ENCODE measurements at places on chromosomes 3 and 15.

- DNase-seq = no peak
Measured at GRCh38 chr3:34268032-34268709, 469.7 kb downstream of the PDCD6IP start.

DNA sequence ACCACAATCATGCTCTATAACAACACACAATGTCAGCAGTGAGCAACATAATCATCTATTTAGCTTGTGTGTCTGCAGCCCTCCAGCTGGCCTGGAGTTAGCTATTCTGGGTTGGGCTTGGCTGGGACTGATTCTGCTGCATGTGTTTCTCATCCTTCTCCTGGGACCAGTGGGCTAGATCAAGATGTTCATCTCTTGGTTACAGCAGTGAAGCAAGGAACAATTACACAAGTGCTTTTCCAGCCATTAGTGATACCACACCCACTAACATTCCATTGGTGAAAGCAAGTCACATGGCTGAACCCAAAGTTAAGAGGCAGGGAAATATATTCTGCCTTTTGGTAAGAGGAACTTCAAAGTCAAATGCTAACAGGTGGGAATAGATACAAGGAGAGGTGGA lies 14.6 kb downstream of the NUDT16 start:
- no peak for DNase-seq

- peak; percentile 60 for DNase-seq
Measured at GRCh38 chr15:68431792-68432401, at the start of gene ITGA11. Gene ITGA11 (minus strand): TSS chr15:68432163. CDS start chr15:68432066, 97 bp downstream.

GRCh38 chr3:113455446-113455845 lies 14.2 kb upstream of the CFAP44 start:
- DNase-seq = no peak

GRCh38 chr3:132847849-132848625 lies 125.8 kb upstream of the NPHP3 start:
- no peak for DNase-seq

- no peak for DNase-seq
Measured at GRCh38 chr15:51318382-51319150, 19.8 kb downstream of the CYP19A1 start.

- no peak for DNase-seq
Measured at GRCh38 chr3:94159062-94159828, 96.4 kb downstream of the NSUN3 start.

DNA sequence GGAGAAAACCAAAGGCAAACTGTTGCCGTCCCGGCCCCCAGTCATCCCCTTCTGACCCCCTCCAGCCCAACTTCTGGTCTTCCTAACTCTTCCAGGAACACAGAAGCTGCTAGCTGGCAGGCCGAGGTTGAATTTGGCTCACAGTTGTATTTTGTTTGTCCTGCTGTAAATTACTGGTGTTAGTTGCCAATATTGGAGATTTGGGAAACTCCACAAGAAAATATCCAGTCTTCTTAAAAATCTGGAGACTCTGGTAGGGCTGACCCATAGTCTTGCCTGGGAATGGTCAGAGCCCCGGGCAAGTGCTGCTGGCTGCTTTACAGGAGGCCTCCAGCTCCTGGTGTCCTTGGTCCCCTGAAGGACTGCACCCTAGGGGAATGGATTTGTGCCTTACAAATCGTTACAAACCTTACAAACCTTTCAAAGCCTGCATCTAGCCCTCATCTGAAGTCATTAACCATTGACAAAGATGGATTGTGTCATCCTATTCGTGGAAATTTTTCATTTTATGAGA lies 112.0 kb upstream of the MCTP2 start:
- DNase-seq = no peak

- DNase-seq = no peak
Measured at GRCh38 chr3:64247991-64248646, 22.9 kb upstream of the PRICKLE2 start.

- DNase-seq = no peak
Measured at GRCh38 chr15:43912208-43912607, 85.4 kb downstream of the WDR76 start.

- DNase-seq = no peak
Measured at GRCh38 chr3:185846037-185846436, 21.2 kb upstream of the IGF2BP2 start.

DNA sequence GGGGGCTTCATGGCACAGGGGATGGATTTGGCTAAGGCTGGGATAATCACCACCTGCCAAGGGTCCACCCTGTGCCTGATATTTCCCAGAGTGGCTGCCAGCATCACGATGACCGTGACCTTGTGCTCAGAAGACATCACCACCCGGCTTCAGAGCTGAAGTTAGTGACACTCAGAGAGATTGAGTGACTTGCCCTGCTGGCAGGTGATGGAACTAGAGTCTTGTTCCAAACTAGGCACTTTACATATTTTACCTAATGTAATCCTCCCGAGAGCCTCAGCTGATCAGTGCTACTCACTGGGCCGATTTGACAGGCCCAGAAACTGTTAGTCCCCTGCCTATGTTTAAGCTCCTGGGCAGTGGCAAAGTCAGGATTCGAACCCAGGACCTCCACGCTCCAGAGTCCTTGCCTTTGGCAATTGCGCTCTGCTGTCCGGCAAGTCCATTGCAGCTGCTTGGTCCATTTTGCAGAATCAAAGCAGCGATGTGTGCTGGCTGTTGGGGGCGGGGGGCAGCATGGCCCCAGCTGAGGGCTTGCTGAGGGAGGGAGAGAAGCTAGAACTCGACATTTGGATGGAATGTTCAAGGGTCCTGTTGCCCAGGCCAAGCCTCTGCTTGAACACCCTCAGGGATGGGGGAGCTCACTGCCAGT lies 74.8 kb upstream of the GATA2 start:
- no peak for DNase-seq

GRCh38 chr3:72976281-72976741 lies 20.3 kb upstream of the PPP4R2 start:
- DNase-seq = no peak

DNA sequence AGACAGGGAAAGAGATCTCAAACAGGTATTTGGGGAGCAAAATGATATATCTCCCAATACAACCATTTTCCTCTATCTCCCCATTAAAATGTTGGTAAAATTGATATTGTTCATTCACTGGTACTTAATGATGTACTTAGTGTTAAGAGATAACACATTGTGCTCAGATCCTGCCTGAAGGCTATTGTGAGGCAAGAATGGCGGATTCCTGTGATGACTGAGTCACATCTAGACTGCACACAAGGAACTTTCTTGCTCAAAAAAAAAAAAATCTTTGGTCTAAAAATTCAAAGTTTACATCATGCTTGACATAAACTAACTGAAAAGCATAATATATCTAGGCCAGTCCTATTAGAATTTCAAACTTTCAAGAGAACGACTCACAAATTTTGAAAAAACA lies 171.1 kb upstream of the TTC14 start:
- no peak for DNase-seq

DNA sequence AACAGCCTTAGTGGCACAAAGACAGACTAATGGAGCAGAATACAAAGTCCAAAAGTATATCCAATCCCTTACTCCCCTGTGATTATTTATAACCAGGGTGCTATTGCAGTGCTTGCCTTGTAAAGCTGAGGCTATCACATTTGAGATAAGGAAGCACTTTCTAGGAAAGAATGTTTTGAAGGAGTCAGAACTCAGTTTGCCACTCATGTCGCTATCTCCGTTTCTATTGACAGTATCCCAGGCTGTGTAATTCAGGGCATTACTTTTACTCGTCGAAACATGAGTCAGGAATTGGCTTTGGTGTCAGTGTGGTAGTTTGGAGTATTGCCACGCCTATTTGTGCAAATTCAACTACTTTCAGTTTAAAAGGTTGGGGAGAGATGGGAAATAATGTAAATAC lies 78.4 kb downstream of the FBXL2 start:
- peak; percentile 39 for DNase-seq

- DNase-seq = no peak
Measured at GRCh38 chr3:119826711-119827608, 45.1 kb downstream of the NR1I2 start.

DNA sequence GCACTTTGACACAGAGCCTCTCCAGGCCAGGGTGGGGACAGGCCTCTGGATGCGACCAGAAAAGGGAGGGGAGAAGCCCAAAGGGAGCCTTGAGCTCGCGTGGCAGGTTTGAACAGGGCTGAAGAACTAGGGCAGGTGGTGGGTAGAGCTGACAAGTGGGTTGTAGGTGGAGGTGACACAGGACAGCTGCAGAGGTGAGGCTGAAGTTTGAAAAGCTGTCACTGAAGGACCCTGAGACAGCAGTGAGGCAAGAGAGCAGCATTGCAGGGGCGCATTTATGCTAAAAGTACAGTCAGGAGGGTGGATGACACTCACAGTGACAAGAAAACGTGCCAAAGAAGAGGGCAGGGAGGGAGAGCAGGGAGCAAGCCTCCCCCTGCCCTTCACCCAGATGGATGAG lies 21.8 kb upstream of the EPB42 start:
- no peak for DNase-seq

DNA sequence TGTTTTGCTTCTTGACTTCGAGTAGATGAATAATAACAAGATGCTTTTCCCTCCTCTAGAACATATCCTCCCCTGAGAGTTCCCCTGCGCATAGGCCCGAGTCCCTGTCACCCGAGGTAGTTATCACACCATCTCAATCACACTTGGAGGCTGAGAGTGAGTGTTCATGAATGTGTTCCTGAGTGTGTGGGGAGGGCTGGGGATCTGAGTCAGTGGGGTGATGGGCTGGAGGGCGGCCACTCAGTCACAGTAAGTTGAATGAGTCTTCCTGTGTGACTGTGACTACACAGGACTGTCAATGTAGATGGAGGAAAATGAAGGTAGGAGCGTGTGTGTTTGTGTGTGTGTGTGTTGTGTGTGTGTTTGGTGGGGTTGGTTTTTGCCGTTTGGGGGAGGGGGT lies 71.0 kb downstream of the SETD5 start:
- no peak for DNase-seq

DNA sequence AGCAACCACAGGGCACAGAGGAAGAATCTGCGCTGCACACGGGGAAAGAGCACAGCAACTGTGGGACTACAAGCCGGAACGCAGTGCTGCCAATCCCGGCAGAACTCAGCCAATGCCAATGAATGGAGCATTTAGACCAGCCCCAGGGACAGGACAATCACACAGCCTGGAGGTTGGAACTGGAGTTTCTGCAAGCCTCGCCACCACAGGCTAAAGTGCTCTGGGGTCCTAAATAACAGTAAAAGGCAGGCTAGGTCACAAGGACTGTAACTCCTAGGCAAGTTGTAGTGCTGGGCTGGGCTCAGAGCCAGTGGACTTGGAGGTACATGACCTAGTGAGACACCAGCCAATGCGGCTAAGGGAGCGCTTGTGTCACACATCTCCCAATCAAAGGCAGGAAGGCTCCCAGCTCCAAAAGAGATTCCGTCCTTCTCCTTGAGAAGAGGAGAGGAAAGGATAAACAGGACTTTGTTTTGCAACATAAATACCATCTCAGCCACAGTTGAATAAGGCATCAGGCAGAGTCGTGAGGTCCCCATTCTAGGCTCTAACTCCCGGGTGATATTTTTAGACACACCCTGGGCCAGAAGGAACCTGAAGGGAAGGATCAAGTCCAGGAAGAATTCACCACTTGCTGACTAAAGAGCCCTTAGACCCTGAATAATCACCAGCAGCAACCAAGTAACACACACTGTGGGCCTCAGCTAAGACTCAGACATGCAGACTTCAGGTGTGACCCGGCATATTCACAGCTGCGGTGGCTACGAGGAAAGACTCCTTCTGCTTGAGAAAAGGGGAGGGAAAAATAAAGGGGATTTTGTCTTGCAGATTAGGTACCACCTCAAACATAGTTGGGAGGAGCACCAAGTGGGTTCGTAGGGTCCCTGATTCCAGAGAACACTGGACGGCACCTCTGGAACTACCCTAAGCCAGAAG lies 85.5 kb upstream of the XXYLT1 start:
- DNase-seq = no peak

DNA sequence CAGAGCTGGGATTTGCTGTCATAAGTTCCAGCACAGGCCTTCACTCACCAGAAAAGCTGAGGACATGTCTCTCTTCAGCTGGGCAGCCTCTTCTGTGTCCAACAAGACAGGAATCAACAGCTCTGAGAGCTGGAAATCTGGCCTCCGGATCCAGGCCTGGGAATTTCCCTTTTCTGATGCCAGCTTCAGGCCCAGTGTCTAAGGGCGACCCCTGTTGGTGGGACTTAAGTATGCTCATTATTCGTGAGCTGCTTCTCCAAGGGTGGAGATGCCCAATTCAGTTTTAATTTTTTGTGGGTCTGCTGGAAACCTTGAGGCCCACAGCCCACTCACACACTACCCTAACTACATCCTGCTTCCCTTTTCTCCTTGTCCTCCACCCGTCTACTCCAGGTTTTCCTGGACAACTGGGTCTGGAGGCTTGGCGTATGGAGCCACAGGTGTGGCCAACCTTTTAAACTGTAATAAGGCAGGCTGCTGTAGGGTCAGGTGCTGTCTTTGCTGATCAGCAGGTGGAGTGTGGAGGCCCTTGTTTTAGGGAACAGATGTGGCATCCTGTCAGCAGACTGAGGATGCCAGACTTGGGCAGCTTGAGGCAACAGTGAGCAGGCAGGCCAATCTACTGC lies 2.6 kb upstream of the CEMIP start:
- DNase-seq = peak; percentile 81

- DNase-seq = no peak
Measured at GRCh38 chr3:197511130-197511529, 44.6 kb downstream of the BDH1 start.

- no peak for DNase-seq
Measured at GRCh38 chr3:9251055-9251786, 1.8 kb upstream of the SRGAP3 start.

DNA sequence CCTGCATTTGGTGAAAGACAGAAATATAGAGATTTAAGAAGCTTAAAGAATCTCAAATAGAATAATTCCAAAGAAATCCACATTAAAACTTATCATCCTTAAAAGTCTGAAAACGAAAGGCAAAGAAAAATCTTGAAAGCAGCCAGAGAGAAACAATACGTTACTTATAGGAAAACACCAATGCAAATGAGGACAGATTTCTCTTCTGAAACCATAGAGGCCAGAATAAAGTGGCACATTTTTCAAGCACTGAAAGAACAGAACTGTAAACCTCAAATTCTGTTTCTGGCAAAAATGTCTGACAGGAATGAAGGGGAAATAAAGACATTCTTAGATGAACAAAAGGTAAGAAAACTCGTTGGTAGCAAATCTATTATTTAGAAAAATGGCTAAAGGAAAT lies 13.8 kb upstream of the ACTC1 start:
- no peak for DNase-seq

GRCh38 chr15:89002281-89002761 lies 85.9 kb upstream of the ABHD2 start:
- DNase-seq = no peak

- DNase-seq = peak; percentile 68
Measured at GRCh38 chr15:58520464-58520863, 88.7 kb downstream of the LIPC start.

DNA sequence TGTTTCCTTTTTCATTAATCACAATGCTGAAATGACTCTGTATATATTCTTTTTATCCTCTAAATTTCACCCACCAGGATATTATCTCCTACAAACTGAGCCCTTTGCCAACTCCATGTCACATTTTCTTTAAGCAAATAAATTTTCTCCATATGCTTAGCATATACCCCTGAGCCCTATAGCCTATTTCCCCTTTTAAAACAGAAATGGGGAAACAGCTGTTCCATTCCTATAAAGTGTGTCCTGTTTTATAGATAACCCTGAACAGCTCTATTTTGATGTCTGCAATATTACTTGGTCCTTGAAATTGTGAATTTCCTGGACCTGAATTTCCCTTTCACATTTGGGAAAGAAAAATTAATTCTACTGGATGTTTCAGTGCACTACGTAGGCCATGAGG lies 15.6 kb upstream of the FILIP1L start:
- DNase-seq = peak; percentile 59

Measured in endothelial cell of umbilical vein (primary cell).